NCI-H2081 treated with DMSO at 0.1 percent for 48 hours (cell line): ENCODE measurements at places on chromosomes 6 and 20.

DNA sequence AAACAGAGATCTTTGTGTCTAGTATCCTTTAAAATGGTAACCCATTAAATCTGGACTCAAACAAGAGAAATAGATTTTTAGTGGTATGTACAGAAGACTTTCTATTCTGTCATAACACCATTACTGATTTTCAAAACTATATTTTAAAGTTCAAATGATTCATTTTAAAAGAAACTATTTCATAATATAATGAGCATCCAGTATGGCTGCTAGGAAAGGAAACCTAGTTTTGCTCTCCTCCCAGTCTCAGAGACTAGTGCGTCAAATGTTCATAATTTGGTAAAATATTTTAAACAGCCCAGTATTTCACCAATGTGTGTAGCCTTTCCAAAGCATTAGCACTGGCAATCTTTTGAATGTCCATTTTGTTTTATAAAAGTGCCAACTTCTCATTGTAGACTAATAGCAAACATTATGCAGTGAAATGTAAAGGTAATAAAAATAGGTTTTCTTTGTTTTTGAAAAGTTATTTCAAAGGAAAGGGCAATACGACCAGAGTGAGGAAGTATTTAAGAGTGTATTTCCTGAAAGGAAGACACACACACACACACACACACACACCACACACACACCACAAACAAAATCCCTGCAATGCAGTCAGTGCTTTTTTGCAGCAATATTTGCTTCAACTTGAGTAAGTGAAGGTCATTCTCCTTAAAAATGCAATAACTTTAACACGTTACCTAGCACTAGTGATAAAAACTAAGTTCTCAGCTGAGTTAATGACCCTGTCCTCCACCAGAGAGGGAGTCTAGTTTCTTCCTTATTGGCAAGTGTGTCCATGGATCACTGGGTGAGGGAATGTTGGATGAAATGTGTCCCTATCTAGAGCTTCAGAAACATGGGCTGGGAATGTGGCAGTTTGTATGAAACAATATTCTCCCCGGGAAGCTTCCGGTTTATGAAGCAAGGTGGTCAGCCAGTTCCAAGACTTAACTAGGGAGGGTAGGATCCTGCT is 4.6 kb downstream of the PPP1R3G start:
- DNase-seq, result no peak

GRCh38 chr6:154752022-154752421 is 18.8 kb downstream of the SCAF8 start:
- DNase-seq, result no peak

DNA sequence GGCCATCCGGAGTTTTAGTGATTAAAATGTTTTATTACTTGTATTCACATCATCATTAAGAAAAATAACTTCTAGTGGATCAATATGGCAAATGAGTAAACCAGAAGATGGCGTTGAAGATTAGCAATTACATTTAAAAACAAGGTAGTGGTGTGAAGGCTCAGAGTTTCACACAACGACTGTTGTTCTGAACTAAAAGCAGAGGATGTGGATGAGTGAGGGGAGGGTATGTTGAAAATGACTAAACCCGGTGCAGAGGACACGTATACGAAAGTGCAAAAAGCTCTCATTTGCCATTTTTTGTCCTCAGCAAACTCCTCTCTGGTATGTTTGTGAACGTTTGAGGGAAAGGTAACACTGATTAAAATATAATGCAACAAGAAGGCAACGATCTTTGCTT is 1.9 kb upstream of the IRF4 start:
- DNase-seq, result no peak

- no peak for DNase-seq
Observed at GRCh38 chr6:105258816-105259215, 79.0 kb upstream of the POPDC3 start.

DNA sequence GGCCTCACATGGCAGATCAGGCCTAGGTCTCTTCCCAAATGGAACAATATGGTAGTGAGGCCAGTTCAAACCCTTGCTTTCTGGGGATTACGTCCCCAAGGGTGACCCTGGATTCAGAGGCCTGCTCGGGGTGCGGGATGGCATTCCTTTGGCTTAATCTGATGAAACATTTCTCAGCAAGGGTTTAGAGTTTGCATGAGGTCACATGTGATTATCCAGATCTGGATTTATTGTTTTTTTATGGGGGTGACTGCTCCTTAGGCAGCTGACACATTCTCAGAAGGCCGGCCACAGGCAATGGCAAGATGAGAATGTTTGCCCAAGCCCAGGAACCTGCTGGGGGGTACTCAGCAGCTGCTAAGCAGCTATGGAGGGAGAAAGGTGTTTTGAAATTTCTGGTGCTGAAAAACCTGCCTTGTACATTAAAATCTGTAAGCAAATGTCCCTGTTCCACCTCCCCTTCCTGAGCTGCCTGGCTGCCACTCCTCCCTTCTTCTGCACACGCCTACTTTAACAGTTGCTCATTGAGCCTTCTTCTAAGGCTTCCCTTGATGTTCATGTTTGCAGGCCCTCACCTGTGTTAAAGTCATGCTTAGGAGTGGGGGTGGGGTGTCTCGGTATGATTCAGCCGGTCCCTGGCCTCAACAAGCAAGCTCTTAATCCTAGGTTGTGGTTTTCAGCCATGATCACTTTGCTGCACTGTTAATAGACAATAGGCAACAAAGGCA is 37.9 kb upstream of the FUCA2 start:
- DNase-seq, result no peak

GRCh38 chr6:68754681-68755213 is 119.7 kb downstream of the ADGRB3 start:
- no peak for DNase-seq

DNA sequence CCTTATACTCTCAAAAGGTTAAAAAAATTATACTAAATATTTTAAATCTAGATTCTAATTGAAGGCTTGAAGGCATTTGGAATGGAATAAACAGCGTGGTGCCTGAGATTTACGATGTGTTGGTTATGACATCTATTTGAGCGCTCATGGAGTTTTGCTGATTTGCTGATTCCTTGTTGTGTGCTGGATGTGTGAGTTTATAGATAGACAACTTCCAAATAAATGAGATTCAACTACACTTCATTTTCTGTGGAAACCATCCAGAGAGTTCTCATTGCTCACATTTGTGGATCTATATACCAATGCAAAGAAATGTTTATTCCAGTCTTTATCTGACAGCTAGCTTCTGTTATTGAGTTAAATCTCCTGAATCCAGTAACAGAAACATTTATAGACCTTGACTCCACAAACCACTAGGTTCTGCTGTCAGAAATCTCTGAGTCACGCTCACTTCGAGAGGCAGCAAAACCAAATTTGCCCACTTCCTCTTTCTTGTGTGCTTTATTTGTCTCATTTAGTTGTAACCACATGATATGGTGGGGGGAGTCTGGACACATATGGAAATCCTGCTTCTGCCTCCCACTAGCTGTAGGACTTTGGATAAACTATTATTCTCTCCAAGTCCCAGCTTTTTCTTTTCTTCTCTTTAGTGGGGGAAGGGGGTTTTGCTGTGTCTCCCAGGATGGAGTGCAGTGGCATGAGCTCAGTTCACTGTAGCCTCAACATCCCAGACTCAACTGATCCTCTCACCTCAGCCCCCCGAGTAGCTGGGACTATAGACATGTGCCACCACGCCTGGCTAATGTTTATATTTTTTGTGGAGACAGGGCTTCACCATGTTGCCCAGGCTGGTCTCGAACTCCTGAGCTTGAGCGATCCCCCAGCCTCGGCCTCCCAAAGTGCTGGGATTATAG is 54.5 kb downstream of the IPCEF1 start:
- DNase-seq, result no peak

DNA sequence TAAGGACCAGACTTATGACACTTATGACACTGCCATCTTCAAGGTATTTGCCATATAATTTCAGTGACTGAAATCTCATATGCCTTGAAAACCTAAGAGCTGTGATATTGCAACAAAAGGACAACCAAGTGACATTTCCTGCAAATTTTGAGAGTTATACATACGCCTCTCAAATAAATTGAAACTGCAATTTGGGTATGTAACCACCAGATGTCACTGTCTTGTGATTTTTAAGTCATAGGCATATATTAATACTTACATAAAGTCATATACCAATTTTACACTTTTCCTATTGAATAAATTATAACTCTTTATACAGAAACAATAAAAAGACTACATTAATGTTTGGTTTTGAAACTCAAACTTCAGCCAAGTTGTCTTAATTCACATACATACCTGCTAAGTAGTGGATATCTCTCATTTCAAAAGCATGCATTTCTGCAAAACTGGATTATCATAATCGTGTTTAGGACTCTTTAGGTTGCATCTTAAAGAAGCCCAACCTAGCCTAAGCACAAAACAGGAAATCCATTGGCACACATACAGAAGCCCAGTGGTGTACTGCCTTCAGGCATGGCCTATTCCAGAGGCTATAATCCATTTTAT is 180.2 kb downstream of the PACRG start:
- no peak for DNase-seq

DNA sequence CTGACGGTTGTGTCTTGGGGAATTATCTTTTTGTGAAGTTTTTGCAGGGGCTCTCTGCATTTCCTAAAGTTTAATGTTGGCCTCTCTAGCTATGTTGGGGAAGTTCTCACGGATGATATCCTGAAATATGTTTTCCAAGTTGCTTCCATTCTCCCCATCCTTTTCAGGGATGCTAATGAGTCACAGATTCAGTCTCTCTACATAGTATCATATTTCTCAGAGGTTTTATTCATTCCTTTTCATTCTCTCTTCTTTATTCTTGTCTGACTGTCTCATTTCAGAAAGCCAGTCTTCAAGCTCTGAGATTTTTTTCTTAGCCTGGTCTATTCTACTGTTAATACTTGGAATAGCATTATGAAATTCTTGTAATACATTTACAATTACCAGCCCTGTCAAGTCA is 61.3 kb downstream of the UNC5CL start:
- no peak for DNase-seq

- DNase-seq, result no peak
Observed at GRCh38 chr20:41696428-41696827, 78.3 kb upstream of the CHD6 start.

DNA sequence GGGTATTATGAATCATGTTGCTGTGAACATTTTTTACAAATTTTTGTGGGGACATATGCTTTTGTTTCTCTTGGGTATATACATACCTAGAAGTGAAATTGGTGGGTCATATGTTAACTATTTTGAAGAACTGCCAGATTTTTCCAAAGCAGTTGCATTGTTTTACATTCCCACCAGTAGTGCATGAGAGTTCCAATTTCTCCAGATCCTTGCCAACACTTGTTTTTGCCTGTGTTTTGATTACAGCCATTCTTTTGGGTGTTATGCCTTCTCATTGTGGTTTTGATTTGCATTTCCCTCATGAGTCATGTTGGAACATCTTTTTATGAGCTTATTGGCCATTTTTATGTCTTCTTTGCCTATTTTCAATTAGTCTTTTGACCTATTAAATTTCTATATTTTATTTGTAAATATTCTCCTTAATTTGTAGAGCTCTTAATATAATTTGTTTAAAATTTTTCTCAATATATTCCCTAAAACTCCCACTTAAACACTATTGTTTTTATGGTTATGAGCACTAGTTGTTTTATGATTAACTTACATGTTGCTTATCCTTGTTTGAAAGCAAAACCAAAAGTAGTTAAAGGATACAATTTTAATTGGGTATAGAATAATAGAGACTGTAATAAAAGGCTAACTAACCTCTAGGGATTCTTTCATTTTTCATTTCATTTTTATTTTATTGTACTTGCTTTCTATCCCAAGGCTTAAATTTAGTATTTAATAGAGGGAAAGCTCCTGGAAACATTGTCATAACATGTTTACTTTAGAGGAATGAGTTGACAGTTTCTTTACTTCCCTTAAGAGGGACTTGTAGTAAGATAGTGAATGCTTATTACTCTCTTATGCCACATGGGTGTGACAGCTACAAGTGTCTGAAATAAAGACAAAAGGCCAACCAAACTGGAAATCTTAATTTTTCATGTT is 5.5 kb downstream of the UBR2 start:
- no peak for DNase-seq

DNA sequence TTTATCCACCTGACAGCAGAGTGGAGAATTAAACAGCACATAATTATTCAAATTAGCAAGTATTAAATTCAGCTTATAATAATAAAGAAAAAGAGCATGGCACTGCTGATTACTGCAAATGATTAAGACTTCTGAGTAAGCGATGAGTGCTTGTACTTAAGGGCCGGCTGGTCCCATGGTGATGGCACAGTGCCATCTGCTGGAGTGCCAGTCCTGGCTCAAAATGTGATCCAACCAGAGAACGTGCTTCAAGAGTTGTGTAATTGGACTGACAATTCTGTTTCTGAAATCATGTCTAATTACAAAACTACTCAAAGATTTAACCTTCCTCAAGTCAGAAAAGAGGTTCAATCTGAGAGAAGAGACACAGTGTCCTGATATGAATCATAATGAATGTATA is 181.6 kb upstream of the RGS17 start:
- no peak for DNase-seq
